ENCODE measurements at places on chromosomes 2 and 18. TPM values are rescaled to one million over a fixed set of nuclear protein-coding genes. Genes with fewer than 3 reads are reported as not detected.

The HOXD9 gene
- not detected for polyA plus RNA-seq

The AGXT gene
- not detected for polyA plus RNA-seq

The IL36RN gene
- not detected for polyA plus RNA-seq

The AQP4 gene
- not detected for polyA plus RNA-seq

The ITGB6 gene
- polyA plus RNA-seq = not detected

The ROCK2 gene
- polyA plus RNA-seq = 3.2 TPM

The TEX44 gene
- polyA plus RNA-seq = not detected

The SCYGR4 gene
- polyA plus RNA-seq = not detected

The SCN9A gene
- polyA plus RNA-seq = not detected

The ANKRD30BL gene
- polyA plus RNA-seq = not detected

GRCh38 chr2:124193706-124194105 is 168.6 kb downstream of the CNTNAP5 start:
- no peak overlapping the region for H3K4me3 ChIP-seq
- no peaks in the 10 kb centered on the region for H3K27me3 ChIP-seq
- no peaks in the 10 kb centered on the region for H3K36me3 ChIP-seq
- DNase-seq = no peak
- no peak overlapping the region for H3K27ac ChIP-seq
- H3K4me1 ChIP-seq = no peaks in the 10 kb centered on the region

DNA sequence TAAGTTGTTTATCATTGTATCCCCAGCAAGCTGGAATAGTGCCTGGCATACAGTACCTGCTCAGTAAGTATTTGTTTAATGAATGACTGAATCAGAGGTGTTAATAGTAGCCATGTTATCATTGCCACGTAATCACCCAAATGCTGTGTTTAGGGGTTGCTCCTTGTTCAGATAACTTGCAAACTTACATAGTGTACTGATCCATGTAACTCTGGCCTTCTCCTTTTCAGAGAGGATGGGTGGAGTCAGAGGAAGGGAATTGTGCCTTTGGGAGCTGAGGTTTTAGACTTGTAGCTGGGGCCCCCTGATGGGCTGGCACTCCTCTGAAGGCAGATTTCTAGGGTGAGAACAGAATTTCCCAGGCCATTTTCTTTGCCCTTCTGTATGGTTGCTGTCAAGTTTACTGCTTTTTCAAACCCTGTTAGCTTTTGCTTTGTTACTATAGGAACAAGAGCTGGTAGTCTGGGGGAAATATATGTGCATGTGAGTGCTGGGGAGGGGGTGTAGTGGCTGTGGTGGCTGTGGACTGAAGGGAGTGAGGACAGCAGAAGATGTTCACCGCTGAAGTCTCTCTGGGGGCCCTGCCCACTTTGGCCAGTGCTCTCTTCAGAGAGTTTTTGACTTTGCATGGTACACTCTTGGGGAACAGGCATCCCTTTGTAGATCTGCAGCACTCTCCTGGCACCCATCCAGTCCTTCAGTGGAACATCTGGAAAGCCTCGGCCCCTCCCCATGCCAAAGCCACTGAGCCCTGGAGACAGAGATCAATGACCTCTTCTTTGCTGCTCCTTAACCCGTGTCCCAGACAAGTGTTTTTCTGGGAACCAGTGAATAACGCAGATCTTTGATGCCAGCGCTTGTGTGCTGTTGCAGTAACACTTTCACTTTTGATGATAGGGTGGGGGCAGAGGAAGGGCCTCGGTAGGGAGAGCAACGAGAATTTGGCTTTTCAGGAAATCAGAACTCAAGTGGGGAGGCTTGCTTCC is 209.0 kb downstream of the PRKCE start:
- peak overlapping the region; percentile 96 for H3K27ac ChIP-seq
- no peaks in the 10 kb centered on the region for H3K27me3 ChIP-seq
- peak; percentile 27 for DNase-seq
- peak overlapping the region; percentile 83 for H3K4me3 ChIP-seq
- H3K4me1 ChIP-seq = peaks cover 68% of the 10 kb centered on the region

GRCh38 chr2:12507295-12507694 is 209.4 kb upstream of the TRIB2 start:
- DNase-seq = no peak
- H3K4me3 ChIP-seq = no peak overlapping the region
- H3K27ac ChIP-seq = no peak overlapping the region

GRCh38 chr2:101887328-101887727 is 104.4 kb upstream of the IL1R2 start:
- H3K27ac ChIP-seq = no peak overlapping the region
- peaks cover 63% of the 10 kb centered on the region for H3K36me3 ChIP-seq
- H3K27me3 ChIP-seq = no peaks in the 10 kb centered on the region
- no peak overlapping the region for H3K4me3 ChIP-seq
- peaks cover 8% of the 10 kb centered on the region for H3K4me1 ChIP-seq

DNA sequence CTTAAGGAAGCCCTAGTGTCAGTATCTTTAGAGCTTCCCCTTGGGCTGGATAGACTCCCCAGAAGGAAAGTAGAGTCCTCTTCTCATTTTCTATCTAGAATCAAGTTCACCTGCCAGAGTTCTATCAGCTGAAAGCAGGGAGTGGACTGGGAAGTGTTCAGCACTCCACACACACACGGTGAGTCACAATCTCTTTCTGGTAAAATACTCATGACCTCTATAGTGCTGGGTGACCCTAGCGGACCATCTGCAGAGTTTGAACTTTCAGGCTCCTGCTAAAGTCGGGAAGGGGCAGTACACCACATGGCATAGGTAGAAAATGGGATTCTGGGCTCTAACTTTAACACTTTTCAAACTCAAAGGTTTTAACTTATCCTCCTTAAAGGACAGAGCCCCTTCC is 43.3 kb downstream of the SAP130 start:
- DNase-seq = no peak
- H3K27me3 ChIP-seq = no peaks in the 10 kb centered on the region
- peaks cover 26% of the 10 kb centered on the region for H3K36me3 ChIP-seq
- H3K4me1 ChIP-seq = no peaks in the 10 kb centered on the region

DNA sequence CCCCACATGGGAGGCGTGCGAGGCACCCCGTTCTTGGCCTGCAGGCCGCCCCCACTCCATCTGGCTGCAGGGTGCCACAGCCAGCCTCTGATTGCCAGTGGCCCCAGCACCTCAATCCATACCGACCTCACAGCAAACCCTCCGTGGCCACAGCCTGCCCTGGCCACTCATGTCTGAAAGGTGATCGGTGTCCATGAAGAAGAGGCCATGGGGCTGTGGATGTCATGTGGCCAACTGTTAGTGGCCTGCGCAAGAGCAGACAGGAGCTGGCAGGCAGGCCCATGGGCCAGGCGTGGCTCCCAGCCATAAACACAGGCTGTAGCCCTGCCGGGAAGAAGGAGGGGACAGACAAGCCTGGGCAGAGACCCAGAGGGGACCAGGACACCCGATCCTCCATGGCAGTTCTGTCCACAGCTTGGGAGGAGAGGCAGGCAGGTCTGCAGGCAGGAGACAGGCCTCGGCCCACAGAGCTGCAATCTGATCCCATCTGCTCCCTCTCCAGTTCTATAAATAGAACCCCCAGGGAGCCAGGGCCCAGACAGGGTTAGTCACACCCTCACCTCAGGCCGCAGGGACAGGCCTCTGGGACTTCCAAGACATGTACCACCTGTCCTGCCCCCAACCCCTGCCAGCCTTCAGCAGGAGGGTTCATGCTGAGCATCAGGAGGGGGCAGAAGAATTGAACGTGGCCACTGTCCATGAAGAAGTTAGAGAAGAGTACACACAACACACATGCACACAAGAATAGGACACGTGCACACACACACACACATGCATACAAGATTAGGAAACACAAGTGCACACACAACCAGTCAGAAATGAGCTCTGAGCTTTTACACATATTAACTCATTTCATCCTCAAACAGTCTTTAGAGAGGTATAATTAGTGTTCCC is 16.9 kb downstream of the STEAP3 start:
- no peak overlapping the region for H3K27ac ChIP-seq
- H3K27me3 ChIP-seq = peaks cover 5% of the 10 kb centered on the region
- no peaks in the 10 kb centered on the region for H3K4me1 ChIP-seq

- no peaks in the 10 kb centered on the region for H3K4me1 ChIP-seq
- no peak for DNase-seq
- no peaks in the 10 kb centered on the region for H3K27me3 ChIP-seq
- H3K4me3 ChIP-seq = no peak overlapping the region
- H3K36me3 ChIP-seq = no peaks in the 10 kb centered on the region
Observed at GRCh38 chr2:102340778-102341177, 14.8 kb upstream of the IL18R1 start.

DNA sequence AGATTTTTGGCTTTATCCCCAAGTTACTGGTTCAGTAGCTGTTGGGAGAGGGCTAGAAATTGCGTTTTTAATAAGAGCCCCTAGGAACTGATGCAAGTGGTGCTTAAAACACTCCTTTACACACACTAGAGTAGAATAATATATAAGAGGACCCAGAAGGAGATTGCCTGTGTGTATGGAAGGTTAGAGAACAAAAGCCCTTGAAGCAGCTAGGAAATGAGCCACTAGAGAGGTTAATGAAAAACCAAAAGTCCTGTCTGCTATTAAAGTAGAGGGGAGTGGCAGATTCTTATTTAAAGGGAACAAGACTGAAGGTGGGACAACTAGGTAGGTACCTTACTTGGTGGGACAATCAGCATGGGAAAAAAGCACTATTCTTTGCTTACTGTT is 14.4 kb upstream of the SLC39A10 start:
- no peaks in the 10 kb centered on the region for H3K36me3 ChIP-seq
- no peaks in the 10 kb centered on the region for H3K27me3 ChIP-seq
- no peak for DNase-seq
- H3K4me3 ChIP-seq = no peak overlapping the region
- no peak overlapping the region for H3K27ac ChIP-seq

DNA sequence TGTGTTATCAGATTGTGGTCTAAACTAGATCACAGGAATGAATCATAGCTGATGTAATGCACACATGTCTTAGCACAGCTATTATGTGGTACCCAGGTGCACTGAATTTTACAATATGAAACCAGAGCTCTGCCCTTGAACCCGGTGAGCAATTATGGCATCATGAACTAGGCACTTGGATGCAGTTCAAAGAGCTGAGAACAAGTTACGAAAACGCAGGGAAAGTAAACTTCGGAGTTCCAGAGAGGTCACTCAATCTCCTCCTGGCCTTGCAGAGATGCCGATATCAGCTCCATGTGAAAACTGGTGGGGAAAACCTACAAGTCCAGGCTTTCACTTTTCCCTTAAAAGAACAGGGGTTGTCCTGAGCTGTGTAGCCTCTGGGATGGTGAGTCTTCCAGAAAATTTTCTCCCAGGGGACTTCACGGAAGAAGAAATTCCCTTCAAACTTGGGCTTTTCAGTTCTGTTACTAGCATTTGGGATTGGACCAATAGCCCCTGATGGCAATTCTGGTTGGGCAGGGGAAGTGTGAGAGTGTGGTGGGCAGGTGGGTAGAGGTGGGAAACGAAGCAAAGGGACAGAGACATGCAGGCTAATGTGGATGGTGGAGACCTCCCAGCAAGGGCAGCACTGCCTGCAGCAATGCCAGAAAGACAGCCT is 71.1 kb upstream of the SH3BP4 start:
- no peak for DNase-seq
- peaks cover 8% of the 10 kb centered on the region for H3K27me3 ChIP-seq

GRCh38 chr18:66560094-66560493 is 43.8 kb downstream of the CDH19 start:
- DNase-seq = no peak
- H3K36me3 ChIP-seq = no peaks in the 10 kb centered on the region
- H3K4me1 ChIP-seq = no peaks in the 10 kb centered on the region
- H3K4me3 ChIP-seq = no peak overlapping the region
- H3K27ac ChIP-seq = no peak overlapping the region
- no peaks in the 10 kb centered on the region for H3K27me3 ChIP-seq

DNA sequence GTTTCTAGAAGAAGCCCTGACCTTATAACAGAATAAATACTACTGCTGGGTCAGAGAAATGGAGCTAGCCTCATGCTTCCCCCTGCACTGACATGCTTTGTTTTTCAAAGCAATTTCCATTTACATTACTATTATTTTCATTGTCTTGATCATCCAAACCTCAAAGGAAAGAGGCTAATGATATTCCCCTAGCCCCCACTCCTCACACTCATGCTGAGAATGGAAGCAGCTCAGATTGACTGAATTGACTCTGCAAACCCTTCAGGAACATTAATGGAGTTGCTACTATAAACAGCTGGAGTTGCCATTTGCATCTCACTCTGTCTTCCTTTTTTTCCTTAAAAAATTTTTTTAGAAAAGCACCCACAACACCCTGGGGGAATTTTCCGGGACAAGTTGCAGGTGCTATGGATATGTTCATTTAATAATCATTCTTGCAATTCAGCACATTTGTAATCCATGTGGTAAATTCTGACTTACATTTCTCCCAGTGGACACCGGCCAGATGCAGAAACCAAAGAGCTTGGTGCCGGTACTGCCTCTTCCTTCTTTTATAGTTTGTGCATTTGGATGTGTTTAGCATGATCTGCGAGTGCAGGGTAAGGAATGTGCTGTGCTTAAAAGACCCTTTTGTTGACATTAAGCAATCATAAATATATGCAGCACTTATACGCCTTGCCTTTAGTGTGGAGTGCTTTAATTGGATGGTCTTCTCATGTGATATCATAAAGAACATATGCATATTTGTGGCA is 103.3 kb upstream of the OSR1 start:
- H3K27ac ChIP-seq = no peak overlapping the region
- H3K36me3 ChIP-seq = no peaks in the 10 kb centered on the region
- no peaks in the 10 kb centered on the region for H3K27me3 ChIP-seq
- H3K4me3 ChIP-seq = no peak overlapping the region

- no peaks in the 10 kb centered on the region for H3K27me3 ChIP-seq
- no peaks in the 10 kb centered on the region for H3K36me3 ChIP-seq
- H3K27ac ChIP-seq = no peak overlapping the region
- DNase-seq = no peak
Observed at GRCh38 chr18:8946066-8946838, 156.2 kb upstream of the NDUFV2 start.

GRCh38 chr18:3867864-3868311 is 417.9 kb downstream of the TGIF1 start:
- H3K27ac ChIP-seq = no peak overlapping the region
- H3K4me3 ChIP-seq = no peak overlapping the region
- no peak for DNase-seq
- H3K27me3 ChIP-seq = peaks cover 5% of the 10 kb centered on the region
- no peaks in the 10 kb centered on the region for H3K4me1 ChIP-seq

DNA sequence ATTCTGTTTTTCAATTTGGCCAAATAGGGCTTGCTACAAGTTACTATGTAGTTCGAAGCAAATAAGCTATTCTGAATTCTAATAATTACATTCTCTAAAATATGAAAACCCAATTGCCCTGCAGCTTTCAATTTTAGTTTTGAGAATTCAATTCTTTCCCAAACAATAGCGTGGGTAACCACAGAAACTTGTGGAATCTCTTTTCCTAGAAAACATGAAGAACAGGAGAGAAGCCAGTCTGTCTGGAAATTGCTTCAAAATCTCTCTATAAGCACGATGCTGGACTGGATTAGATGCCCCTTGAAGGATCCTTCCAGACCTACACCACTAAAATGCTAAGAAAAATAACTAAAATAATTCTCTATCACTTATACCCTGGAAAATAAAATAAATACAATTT is 115.0 kb downstream of the THADA start:
- peaks cover 20% of the 10 kb centered on the region for H3K4me1 ChIP-seq
- H3K36me3 ChIP-seq = no peaks in the 10 kb centered on the region
- no peak for DNase-seq
- H3K27me3 ChIP-seq = no peaks in the 10 kb centered on the region
- no peak overlapping the region for H3K27ac ChIP-seq

- no peaks in the 10 kb centered on the region for H3K36me3 ChIP-seq
- H3K4me3 ChIP-seq = no peak overlapping the region
- H3K4me1 ChIP-seq = peaks cover 6% of the 10 kb centered on the region
- no peak for DNase-seq
- H3K27me3 ChIP-seq = no peaks in the 10 kb centered on the region
Observed at GRCh38 chr2:48199070-48199469, 292.8 kb upstream of the FBXO11 start.

- no peak overlapping the region for H3K27ac ChIP-seq
- peaks cover 15% of the 10 kb centered on the region for H3K4me1 ChIP-seq
- H3K27me3 ChIP-seq = no peaks in the 10 kb centered on the region
- H3K36me3 ChIP-seq = no peaks in the 10 kb centered on the region
- H3K4me3 ChIP-seq = no peak overlapping the region
Observed at GRCh38 chr18:80143881-80144280, 34.8 kb downstream of the ADNP2 start.
